ENCODE measurements at places on chromosomes 5 and 9. TPM values are rescaled to one million over a fixed set of nuclear protein-coding genes. Genes with fewer than 3 reads are reported as not detected.

PLEKHG4B gene
- 71.2 TPM for total RNA-seq

CDC20B gene
- 0.16 TPM for total RNA-seq

CRAT gene
- total RNA-seq: 26.4 TPM

- no peaks in the 10 kb centered on the region for H3K27me3 ChIP-seq
- H3K36me3 ChIP-seq: no peaks in the 10 kb centered on the region
- H3K27ac ChIP-seq: no peak overlapping the region
Observed at GRCh38 chr5:5539590-5539989, 117.1 kb downstream of the ICE1 start.

DNA sequence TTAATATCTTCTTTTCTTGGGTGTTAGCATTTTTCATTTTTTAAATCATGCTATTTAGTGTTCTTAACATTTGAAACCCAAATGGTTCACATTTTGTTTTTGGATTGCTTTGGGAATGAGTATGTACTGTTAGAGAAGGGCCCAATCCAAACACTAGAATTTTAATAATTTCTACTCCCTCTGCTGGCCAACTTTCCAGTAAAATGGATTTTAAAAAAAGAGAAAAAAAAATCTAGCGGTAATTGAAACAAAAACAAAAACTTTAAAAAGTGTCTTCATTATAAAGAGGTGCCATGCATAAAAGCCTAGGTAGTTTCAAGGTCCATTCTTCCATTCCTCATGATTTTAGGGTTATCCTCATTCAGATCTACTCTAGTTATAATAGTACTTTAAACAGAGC, 32.1 kb upstream of the RICTOR start:
- H3K27me3 ChIP-seq: no peaks in the 10 kb centered on the region
- H3K4me1 ChIP-seq: no peaks in the 10 kb centered on the region
- H3K36me3 ChIP-seq: no peaks in the 10 kb centered on the region
- no peak overlapping the region for H3K4me3 ChIP-seq

GRCh38 chr5:5487585-5488360, 65.3 kb downstream of the ICE1 start:
- peaks cover 7% of the 10 kb centered on the region for H3K36me3 ChIP-seq
- H3K27me3 ChIP-seq: no peaks in the 10 kb centered on the region
- H3K4me1 ChIP-seq: peaks cover 3% of the 10 kb centered on the region
- DNase-seq: no peak

DNA sequence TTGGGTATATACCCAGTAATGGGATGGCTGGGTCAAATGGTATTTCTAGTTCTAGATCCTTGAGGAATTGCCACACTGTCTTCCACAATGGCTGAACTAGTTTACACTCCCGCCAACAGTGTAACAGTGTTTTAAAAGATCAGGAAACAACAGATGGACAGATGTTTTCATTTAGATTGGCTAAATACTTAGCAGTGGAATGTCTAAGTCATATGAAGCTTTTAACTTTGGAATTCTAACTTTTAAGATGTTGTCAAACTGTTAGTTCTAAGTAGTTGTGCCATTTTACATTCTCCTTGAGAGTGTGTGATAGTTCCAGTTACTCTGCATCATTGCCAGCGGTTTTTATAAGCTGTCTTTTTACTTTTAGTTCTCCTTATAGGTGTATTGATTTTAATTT, 688.8 kb downstream of the SEMA5A start:
- no peak for DNase-seq
- no peaks in the 10 kb centered on the region for H3K4me1 ChIP-seq
- peaks cover 16% of the 10 kb centered on the region for H3K27me3 ChIP-seq
- H3K36me3 ChIP-seq: no peaks in the 10 kb centered on the region
- no peak overlapping the region for H3K4me3 ChIP-seq

DNA sequence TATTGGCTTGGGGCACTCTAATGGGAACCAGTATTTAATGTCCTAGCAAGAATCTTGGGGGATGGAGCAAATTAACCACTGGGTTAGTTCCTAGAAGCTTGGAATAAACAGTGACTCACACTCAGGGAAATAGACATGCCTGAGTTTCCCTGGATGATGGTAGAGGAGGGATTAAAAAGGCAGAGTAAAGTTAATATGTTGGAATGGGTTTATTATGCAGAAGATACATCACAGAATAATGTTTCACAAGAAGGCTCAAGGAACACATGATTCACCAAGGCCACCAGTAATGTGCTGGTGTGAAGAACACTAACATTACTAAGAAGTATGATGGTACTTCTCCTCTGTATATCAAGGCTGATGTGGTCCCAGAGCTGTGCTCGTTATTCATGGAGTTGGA, 752.9 kb upstream of the SEMA6A start:
- H3K36me3 ChIP-seq: peaks cover 2% of the 10 kb centered on the region
- no peak for DNase-seq
- H3K4me1 ChIP-seq: no peaks in the 10 kb centered on the region

DNA sequence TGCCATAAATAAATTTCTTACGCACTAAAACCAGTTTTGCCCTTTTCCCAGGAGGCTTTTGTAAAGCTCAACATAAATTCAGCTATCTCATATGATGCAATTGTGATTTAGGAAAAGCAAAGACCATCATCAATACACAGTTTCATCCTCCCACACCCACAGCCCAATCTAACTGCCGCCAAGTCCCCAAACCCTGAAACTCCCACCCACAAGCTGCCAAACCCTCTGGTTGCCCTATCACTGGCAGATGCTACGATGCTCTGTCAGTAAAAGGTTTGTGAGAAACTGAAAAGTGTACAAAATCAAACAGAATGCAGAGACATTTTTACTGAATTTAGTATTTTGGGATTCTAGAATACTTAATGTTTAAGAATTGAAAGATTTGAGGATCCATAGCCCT, 42.8 kb upstream of the NR4A3 start:
- H3K4me1 ChIP-seq: peaks cover 11% of the 10 kb centered on the region
- H3K36me3 ChIP-seq: no peaks in the 10 kb centered on the region
- DNase-seq: no peak
- H3K4me3 ChIP-seq: no peak overlapping the region
- H3K27ac ChIP-seq: no peak overlapping the region

DNA sequence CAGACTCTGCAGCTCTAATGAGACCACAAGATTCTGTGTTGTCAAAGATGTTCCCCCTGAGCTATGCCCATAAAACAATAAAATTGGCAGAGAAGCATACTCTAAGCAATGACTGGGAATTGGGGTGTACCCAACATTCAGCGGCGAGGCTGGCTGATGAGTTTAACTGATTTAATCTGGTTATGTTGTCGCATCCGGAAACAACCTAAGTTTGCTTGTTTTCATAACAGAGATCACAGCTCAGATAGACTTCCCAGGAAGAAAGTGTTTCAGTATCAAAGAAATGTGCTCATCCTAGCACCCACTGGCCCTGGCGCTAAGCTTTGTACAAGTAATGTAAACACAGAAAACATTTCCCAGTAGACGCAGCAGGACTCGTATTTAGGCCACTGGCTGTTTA, 7.4 kb downstream of the SEMA5A start:
- H3K36me3 ChIP-seq: no peaks in the 10 kb centered on the region
- no peaks in the 10 kb centered on the region for H3K27me3 ChIP-seq
- H3K27ac ChIP-seq: no peak overlapping the region
- H3K4me3 ChIP-seq: no peak overlapping the region

GRCh38 chr5:112921833-112922817, at the start of gene REEP5:
REEP5 (minus strand) TSS chr5:112922227; CDS start chr5:112922190, 37 bp downstream.
- DNase-seq: peak; percentile 85
- H3K36me3 ChIP-seq: peaks cover 14% of the 10 kb centered on the region
- H3K4me1 ChIP-seq: peaks cover 36% of the 10 kb centered on the region
- peaks cover 4% of the 10 kb centered on the region for H3K27me3 ChIP-seq
- H3K4me3 ChIP-seq: peak within 1 kb of the TSS; percentile 96

DNA sequence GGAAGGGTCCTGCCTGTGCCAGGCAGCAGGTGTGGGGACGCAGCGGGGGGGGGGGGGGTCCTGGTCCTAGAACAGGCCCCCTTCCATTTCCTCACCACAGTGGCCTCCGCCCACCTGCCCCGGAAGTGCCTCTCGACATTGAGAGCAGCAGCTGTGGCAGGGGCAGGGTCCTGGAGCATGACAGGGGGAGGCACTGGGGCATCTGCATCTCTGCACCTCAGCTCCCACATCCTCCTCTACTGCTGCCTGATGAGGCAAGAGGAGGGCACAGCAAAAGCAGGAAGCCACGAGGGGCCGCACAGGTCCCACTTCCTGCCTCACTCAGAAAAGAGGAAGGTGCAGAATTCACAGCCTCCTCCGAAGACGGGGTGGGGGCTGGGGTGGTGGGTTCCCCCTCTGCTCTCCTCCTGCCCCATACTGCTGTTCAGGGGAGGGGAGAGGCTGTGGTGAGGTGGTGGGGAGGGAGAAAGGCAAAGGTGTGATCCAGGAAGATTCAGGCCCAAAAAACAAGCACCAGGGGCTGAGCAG, 14.8 kb downstream of the AKNA start:
- H3K4me3 ChIP-seq: no peak overlapping the region
- no peaks in the 10 kb centered on the region for H3K27me3 ChIP-seq
- DNase-seq: no peak
- H3K36me3 ChIP-seq: peaks cover 12% of the 10 kb centered on the region
- H3K27ac ChIP-seq: no peak overlapping the region
- no peaks in the 10 kb centered on the region for H3K4me1 ChIP-seq

DNA sequence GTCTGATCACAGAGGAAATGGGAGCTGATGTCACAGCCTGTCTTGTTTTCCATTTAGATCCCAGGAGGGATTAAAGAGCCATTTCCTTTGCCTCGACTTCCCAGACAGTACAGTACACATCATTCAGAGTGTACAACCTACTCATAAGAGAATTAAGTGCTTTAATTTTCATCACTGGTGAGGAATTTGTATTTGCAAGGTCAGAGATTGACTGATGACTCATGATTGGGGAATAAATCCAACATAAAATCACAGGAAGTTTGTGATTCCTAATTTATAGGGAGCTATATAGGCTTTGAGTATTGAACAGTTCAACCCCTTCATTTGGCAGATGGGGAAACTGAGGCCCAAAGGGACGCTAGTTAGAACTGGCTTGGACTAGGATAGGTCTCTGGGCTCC, 4.1 kb upstream of the TOMM5 start:
- DNase-seq: no peak
- H3K4me1 ChIP-seq: peaks cover 11% of the 10 kb centered on the region
- no peak overlapping the region for H3K4me3 ChIP-seq
- no peaks in the 10 kb centered on the region for H3K36me3 ChIP-seq
- H3K27ac ChIP-seq: no peak overlapping the region

- H3K4me3 ChIP-seq: no peak overlapping the region
- H3K4me1 ChIP-seq: no peaks in the 10 kb centered on the region
- H3K27me3 ChIP-seq: no peaks in the 10 kb centered on the region
Observed at GRCh38 chr5:127969002-127969401, 114.6 kb upstream of the SLC12A2 start.

- no peaks in the 10 kb centered on the region for H3K27me3 ChIP-seq
- H3K4me1 ChIP-seq: peaks cover 3% of the 10 kb centered on the region
- H3K4me3 ChIP-seq: peak overlapping the region; percentile 81
- H3K27ac ChIP-seq: peak overlapping the region; percentile 87
- peaks cover 2% of the 10 kb centered on the region for H3K36me3 ChIP-seq
Observed at GRCh38 chr5:110727025-110727314, 499 bp upstream of the TMEM232 start.

SHB gene
- 35.5 TPM for total RNA-seq

DNA sequence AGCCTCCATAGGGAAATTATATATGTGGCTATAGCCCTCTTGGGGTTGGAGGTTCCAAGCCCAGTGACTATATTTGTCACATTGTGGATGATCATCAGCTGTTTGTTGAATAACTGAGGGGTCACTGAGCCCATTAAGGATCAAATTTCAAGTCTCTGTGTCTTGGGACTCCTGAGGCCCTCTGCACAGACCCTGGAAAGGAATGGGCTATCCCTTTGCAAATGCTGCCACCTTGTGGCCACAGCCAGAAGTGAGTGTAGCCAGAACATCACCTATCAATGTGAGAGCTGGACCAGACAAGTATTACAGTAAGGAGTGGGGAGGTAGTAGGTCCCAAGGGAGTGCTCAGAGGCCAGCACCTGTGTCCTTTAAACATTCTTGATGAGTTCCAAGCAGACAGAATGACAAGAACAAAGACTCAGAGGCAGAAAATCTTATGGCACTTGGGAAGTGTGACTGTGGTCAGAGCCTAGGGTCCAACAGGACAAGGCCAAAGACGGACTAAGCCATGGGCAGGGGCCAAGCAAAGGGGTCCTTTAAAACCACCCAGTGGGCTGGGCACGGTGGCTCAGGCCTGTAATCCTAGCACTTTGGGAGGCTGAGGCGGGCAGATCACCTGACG, 8.2 kb downstream of the RPP25L start:
- H3K36me3 ChIP-seq: no peaks in the 10 kb centered on the region

DNA sequence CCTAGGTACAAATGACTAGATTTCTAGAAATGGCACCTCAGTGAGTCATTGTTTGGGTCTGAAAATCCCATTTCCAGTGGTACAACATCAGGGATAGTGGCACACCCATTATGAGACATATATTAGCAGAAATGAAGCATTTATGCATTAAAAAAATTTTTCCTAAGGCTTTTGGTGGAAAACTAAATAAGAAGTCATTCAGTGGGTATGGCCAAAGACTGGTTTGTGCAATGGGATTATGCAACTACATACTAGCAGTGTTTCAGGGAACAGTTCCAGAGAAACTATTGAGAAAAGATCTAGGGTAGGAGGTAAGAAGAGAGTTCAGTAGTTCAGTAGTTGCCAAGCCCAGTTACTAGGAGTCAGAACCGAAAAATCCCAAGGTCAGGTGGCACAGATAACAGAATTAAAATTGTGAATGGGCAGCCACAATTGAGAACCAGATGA, 106.5 kb upstream of the HAPLN1 start:
- DNase-seq: no peak
- H3K4me3 ChIP-seq: no peak overlapping the region
- no peak overlapping the region for H3K27ac ChIP-seq
- H3K36me3 ChIP-seq: no peaks in the 10 kb centered on the region

DNA sequence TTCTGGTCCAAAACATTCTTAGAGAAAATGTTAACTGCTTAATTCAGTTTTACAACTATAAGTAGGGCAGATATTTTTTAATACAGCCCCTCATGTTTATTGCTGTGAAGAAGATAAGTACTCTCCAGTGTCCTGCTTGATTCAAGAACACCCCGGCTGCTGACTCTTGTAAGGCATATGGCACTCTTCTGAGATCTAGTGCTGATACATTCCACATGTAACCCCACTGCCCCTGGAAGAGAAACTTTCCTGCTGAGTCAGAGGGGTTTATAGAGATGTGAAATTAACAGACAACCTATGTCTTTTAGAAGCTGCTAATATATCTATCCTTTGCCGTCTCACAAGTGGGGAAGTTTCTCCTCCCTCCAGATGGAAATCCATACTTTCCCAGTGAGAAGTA, 1.0 kb upstream of the MINAR2 start:
- no peaks in the 10 kb centered on the region for H3K27me3 ChIP-seq
- H3K36me3 ChIP-seq: no peaks in the 10 kb centered on the region
- DNase-seq: no peak
- peak overlapping the region; percentile 68 for H3K27ac ChIP-seq

PITX1 gene
- total RNA-seq: 80.2 TPM

ZBED3 gene
- total RNA-seq: 25.8 TPM

- peak overlapping the region; percentile 33 for H3K27ac ChIP-seq
- no peak for DNase-seq
- H3K27me3 ChIP-seq: no peaks in the 10 kb centered on the region
- peaks cover 3% of the 10 kb centered on the region for H3K4me1 ChIP-seq
- no peaks in the 10 kb centered on the region for H3K36me3 ChIP-seq
Observed at GRCh38 chr9:13049223-13049622, 230.3 kb downstream of the MPDZ start.

Measured in mesothelial cell of epicardium (in vitro differentiated cells).